ENCODE measurements at places on chromosomes 7 and 10.
A peak's percentile ranks its signal among the peaks of the same experiment; 100 is the strongest.

DNA sequence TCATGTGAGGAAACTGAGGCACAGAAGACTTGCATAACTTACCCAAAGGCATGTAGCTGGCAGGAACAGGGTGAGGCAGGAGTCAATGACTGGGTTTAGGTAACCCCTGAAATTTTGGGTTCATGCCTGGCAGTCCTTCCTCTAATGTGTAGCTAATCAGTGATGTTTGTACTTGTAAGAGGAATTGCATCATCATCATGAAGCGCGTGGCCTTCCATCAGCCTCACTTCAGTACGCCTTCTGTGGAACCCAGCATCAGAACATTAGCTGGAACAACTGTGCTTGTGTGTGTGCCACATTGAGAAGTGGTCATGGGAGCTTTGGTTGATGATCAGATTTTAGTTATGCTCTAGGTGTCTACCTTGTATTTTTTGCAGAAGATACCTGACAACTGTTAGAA lies 18.2 kb upstream of the STMP1 start:
- no peak for DNase-seq

GRCh38 chr7:93719546-93719945 lies 145.0 kb upstream of the CALCR start:
- no peak for DNase-seq

DNA sequence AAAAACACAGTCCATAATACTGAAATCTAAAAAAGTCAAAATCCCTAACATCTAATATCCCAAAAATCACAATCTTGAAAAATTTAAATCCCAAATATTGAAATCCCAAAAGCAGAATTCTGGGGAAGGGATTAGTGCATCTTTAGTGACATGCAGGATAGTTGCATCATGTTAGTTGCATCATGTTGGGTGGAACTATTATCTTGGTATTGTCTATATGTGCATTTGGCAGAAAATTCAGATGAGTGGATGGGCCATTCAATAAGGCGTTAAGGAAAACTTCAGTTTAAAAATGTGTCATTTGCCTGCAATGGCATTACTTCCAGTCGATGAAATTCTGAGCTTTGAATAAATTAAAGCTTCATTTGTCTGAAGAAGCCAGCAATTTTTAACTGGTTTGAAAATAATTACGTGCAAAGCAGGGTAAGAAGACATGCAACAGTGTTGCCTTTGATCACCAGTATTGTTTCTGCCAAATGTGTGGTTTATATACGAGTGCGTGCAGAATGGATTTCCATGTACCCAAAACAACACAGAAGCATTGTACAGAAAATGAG lies 221.4 kb upstream of the NFE2L3 start:
- DNase-seq: no peak

- DNase-seq: peak; percentile 41
Observed at GRCh38 chr10:15238555-15239335, 70.3 kb upstream of the NMT2 start.

- DNase-seq: no peak
Observed at GRCh38 chr10:42990721-42991441, 86.0 kb upstream of the RET start.

DNA sequence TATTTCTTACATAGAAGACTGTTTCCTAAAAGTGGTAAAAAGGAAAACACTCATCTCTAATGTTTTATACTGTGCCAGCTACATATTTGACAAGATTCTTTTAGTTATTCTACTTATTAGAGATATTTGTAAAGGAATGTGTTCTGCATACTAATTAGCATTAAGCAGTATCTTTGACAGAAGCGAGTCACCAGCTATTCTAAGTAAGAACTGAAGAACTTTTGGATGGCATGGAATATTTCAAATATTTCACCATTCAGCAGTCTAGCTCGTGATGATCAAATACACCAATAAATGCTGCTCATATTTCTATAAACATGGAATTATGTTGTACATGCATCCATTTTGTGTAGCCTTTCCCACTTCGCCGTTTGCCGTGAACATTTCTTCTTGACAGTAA lies 241.6 kb upstream of the TCF7L2 start:
- DNase-seq: no peak

GRCh38 chr7:3153118-3153517 lies 109.5 kb upstream of the CARD11 start:
- no peak for DNase-seq

- DNase-seq: no peak
Observed at GRCh38 chr7:140136073-140136472, 40.7 kb downstream of the KDM7A start.

DNA sequence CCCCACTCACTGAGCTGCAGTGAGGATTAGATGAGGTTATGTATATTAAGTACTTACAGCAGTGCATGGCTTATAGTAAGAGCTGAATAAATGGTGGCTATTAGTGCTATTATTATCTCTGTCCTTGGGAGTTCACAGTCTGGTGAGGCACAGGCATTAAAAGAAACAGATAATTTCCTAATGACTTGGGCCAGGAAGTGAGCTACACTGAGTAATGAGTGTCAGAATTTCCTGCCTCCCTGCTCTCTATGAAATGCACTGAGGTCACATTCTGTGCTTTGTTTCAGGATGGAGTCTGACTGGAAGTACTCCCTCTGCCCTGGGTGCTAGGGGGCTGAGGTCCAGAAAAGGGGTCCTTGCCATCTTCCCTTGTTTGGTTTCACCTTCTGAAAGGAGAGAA lies 48.7 kb upstream of the LOXL4 start:
- no peak for DNase-seq

GRCh38 chr7:150986099-150986512 lies 4.7 kb upstream of the NOS3 start:
- DNase-seq: peak; percentile 6

DNA sequence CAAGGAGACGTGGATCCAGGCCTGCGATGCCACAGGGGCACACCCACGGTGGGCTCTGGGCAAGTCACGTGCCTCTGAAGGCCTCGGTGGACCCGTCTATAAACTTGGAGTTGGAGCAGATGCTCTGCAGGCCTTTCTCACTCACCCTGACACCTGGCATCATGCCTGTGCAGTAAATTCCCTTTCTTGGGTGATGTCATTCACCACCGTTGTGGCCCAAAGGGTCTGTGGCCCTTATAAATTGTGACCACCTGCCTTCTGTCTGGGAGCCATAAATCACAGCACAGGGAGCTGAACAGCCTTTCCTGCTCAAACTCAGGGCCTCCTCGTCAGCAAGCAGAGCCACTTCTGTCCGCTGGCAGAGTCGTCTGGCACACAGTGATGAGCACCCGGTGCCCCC lies 52.2 kb downstream of the GPAM start:
- no peak for DNase-seq

- peak; percentile 98 for DNase-seq
Observed at GRCh38 chr7:112104120-112104519, 102.1 kb downstream of the DOCK4 start.

Data from DMS79 treated with DMSO at 0.1 percent for 48 hours (cell line).